ENCODE measurements at places on chromosomes 16 and 17. TPM values are rescaled to one million over a fixed set of nuclear protein-coding genes. Genes with fewer than 3 reads are reported as not detected.

PDE6G gene
- 1.3 TPM for total RNA-seq

- no peak for DNase-seq
Observed at GRCh38 chr16:67800338-67800926, 5.9 kb downstream of the RANBP10 start.

DNA sequence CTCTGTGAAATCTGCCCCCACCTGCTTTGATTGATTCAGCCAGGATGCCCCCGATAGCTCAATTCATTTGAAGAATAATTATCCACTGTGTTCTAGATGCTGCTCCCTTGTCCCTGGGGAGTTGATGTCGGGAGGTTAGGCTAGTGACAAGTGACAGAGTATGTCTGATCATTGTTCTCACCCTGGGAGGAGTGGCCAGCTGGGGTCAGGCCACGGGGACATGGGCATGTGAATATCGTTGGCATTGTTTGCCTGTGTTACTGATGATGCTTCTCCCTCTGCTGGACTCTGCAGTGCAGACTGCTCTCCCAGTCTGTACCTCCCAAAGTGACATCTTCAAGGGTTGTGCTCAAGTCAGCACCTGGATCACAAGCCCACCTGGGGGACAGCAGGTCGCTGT is 89.9 kb upstream of the C16orf82 start:
- DNase-seq = no peak

ZNF205 gene
- 14.9 TPM for total RNA-seq

GRCh38 chr16:83117810-83118209 is 491.0 kb downstream of the CDH13 start:
- DNase-seq = no peak

BORCS6 gene
- total RNA-seq = 7.8 TPM

Measured in dermis microvascular lymphatic vessel endothelial cell (primary cell).